ENCODE measurements at places on chromosomes 16 and 17.
A peak's percentile ranks its signal among the peaks of the same experiment; 100 is the strongest.

DNA sequence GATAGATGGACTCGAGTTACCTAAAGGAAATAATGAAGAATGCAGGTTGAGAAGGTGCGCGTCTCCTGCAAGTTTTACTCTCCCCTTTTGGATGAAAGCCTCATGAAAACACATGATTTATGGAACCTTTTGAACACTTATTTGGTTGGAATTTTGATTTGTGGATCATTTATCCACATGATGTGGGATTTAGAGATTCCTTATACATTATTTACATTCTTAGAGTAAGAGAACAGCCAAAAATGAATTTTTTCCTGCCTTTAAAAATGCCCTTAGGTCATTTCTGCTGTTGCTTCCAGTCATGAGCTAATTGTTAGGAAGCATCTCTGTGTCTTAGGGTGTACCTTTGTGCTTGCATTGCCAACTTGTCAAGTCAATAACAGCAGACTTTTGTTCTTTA, 99.9 kb downstream of the RPTOR start:
- DNase-seq: no peak

DNA sequence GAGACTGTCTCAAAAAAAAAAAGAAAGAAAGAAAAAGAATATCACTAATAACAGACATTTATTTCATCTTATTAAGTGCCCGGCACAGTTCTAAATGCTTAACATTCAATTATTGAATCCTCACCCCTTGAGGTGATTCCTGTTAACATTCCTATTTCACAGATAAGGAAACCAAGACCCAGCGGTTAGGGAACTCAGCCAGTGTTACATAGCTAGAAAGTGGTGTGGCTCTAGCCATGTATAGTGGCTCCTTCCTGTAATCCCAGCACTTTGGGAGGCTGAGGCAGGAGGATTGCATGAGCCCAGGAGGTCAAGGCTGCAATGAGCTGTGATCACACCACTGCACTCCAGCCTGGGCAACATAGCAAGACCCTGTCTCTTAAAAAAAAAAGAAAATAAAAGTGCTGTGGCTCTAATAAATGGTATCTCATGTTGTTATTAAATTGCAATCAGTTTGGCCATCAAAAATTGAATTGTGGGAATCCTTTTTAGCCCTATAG, 28.1 kb downstream of the ZNRF1 start:
- DNase-seq: no peak

DNA sequence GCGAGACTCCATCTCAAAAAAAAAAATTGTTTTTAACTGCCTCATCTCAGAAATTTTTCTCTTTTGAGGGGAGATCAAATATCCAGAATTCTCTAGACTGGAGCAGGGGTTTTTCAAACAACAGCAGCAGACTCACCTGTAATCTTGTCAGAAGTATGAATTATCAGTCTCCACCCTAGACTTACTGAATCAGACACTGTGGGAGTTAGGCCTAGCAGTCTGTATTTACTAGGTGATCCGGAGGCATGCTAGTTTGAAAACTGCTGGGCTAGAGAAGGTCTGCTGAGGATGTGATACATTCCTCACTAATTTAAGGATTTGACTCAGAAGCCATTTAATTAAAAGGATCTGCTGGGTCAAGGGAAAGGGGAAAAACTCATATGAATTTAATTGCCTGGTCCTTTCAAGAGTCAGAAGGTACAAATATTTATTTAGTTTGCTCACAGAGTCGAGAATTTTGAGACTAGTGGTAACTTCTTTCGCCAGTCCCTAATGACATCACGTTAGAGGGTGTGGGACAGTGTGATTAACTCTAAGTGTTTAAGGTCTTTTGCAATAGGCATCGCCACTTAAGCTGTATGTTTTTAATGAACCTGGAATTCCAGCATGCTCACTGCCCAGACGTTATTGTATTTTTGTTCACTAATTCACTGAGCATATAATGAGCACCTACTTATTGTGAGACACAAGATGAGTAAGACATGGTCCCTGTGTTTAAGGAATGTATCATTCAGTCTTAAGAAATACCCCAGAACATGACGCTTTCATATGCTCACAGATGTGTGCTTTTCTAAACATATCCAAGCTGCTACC, 14.2 kb downstream of the ATP6V0A1 start:
- DNase-seq: no peak

DNA sequence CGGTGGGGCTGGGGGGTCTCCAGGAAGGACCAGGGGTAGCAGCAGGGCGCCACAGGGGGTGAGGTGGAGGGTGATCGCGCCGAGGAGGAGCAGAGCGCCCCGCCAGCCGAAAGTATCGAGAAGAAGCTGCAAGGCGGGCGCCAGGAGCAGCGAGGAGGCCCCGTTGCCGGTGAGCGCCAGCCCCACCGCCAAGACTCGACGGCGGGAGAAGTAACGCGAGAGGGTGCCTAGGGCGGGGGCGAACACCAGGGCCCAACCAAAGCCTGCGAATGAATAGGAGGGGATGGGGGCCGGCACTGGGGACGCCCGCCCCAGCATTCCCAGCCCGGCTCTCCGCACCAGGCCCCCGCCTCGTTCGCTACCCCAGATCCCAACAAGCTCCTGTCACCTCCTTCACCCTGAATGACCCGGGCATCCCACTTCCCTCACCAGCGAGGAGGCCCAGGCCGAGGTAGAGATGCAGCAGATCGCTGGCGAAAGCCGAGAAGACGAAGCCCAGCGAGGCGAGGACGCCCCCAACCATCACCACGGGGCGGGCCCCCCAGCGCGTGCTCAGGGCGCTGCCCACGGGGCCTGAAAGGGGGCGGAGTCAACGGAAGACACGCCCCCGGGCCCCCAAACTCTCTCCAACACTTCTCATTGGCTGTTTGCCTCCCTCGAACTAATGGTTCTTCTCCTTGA, 1.3 kb downstream of the SLC16A11 start:
- no peak for DNase-seq

DNA sequence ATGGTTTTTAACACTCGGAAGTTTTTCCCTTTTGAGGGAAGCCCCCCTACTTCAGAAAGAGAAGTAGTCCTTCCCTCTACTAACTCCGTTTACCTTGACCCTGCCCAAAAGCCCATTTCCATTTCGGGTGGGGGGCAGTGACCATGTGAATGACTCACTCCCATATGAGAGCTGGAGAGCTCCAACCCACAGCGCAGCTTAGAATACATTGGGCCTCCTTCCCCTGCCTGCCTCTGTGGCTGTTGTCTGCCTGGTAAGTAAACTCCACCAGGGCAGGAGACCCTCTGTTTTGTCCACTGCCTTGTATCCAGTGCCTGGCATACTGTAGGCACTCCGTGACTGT, 985 bp downstream of the SGSM2 start:
- DNase-seq: no peak

GRCh38 chr17:2967515-2967914, 95.9 kb downstream of the OR1D5 start:
- DNase-seq: no peak

GRCh38 chr17:11668618-11669017, 70.3 kb downstream of the DNAH9 start:
- no peak for DNase-seq

- no peak for DNase-seq
Measured at GRCh38 chr17:37392024-37392590, 14.5 kb downstream of the ACACA start.

DNA sequence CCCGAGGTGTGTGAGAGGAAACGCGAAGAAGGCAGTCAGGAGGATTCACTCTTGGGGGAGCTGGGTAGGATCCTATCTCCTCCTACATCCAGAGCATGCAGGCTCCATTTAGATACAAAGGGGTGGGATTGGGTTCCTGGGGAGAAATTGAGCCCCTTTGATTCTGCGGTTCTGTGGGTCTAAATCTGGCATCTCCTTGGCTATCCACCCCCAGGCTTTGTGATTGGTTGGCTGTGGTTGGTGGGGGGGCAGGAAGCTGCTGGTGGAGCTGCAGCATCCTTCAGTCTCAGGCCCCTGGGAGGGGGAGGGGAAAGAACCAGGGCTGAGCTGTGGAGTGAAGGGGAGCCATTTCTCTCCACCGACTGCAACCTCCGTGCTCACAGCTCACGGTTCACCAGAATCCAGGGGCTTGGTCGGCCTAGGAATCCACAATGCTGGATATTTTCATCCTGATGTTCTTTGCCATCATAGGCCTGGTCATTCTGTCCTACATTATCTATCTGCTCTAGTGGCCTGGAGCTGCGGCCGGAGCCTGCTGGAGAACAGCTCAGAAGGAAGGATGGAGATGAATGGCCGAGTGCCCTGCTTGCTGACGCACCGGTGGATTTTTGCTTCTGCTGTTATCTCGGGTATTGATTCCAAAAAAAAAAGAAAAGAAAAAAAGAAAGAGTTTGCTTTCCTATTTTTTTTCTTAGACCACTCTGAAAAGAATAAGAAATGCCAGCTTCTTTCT, at the start of gene LASP1NB:
LASP1NB (plus strand) TSS at position 352 of the 733 bp plus-strand sequence.
- peak; percentile 65 for DNase-seq

DNA sequence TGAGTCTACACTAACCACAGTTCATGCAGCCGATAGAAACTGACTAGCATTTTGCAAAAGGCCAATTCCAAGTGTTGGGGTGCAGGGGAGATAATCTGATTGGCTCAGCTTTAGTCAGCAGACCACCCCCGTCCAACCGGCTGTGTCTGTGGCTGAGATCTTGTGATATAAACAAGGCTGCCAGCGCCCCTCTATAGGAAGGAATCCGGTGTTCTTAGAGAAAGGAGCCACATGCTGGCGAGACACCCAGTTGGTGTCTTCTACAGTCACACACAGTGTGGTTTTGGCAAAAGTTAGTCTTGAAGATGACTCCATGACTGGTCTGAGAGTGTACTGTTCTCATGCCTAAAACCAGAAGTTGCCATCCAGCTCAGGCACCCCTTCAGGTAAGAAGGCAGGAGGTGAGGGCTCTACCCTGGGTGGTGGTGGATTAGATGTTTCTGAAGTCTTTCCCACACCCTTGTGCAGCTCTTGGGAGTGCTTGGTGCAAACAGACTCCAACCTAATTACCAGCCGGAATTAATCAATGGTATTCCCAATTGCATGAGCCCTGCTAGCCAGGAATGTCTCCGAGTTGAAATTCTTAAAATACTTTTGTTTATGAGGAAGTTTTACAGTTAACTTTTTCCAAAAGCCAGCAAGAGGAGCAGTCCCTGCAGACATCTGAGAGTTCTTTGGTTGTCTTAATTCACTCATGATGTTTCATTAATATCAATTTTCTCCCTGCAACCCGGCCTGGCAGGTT, 172.3 kb upstream of the IRX6 start:
- no peak for DNase-seq

- DNase-seq: no peak
Measured at GRCh38 chr16:52591934-52592592, 45.1 kb upstream of the TOX3 start.

GRCh38 chr17:17479209-17479608, 2.4 kb downstream of the MED9 start:
- DNase-seq: no peak

DNA sequence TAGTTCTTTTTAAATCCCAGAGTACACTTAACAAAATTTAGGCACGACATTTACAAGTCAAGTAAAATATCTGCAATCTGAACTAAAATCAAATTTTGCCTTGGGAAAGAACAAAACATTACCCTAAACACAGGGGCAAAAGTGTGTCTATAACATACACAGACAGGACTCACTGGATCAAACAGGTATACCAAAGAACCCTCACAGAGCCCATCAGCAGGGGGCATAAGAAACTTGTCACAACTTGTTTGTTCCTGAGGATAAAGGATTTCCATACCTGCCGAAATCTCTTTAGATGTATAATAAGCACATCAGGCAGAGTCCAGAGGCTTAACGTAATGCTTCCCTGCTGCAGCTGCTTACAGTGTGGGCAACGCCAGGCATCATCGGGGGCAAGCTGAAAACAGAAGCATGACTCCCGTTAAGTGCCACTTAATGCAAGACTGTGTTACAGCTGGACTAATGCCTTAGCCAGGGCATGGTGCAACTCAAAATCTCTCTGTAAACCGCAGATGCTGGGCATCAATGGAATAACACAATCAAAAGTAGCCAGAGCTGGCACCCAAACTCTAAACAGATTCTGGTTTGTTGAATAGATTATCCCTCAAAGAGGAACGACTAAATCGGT, 67.0 kb downstream of the USP31 start:
- no peak for DNase-seq

GRCh38 chr17:55811536-55811935, 60.7 kb downstream of the PCTP start:
- no peak for DNase-seq

DNA sequence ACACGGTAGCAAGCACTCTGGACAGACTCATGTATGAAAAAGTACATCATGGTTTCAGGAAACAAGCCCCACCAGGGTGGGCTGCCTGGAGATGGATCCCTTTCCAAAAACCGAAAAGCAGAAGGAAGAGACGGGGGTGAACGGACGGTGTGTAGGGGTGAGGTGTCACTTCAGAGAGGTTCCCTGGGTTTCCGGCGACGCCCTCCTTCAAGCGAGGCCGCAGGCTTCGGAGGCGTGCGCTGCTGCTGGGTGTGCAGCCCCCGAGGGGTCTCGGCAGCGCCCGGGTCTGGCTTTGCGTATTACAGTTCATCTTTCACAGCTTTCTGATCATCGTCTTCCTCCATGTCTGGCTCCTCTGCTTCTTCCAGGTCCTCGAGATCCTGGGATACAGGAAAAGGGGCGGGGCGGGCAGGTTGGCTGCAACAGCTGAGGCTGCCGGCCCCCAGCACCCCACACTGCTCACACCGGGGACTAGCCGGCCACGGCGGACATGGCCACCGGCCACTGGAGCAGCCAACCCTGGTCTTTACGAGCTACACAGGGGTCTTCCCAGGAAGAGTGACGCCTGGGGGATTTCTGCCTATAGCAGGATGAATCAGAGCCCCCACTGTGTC, 9.0 kb upstream of the PPP1R27 start:
- no peak for DNase-seq

DNA sequence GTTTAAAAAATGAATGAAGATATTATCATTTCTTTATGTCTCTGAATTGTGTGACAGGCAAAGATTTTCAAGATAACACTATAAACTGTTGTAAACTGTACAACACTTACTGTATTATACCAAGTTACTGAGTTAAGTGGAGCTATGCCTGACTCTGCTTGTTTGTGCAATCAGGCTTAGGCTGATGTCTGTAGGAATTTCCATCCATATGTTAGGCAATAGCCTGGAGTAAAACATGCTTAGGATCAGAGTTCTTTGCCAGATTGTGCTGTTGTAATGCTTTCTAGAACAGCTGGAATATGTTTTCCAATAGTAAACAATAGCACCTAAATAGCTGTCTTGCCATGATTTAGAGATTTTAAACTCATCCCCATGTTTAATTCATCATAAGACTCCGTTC, 1496.7 kb downstream of the CDH11 start:
- no peak for DNase-seq

DNA sequence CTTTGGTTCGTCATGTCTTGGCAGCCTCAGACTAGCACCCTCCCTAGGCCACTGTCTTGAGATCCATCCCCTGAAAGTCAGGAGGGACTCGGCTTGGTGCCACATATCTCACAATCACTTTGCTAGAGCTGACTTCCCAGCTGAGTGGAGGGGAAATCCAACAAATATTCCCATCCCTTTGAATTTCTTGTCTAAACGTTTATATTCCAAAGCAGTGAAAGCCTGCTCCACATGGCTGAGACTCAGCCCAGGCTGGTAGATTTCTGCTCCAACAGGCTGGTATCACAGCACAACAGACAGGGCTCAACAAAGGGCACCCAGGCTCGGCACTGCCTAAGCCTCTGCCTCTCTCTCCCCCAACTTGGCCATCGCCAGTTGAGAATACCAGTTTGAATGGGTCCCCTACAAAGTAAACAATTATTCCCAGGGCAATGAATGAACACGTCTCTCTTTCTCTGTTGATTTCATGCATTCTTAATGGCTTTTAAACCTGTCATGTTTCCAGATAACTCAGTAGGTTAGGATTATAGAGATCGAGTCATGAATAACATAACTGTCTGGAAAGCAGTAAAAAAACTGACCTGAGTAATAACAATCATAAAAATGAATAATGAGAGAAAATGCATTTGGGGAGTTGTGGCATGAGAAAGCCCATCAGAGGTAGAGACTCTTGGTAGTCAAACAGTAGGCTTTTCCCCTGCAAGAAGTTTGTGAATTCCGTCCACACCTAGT, 1.0 kb downstream of the KRT13 start:
- no peak for DNase-seq
